ENCODE measurements at places on chromosomes 3 and 15.

DNA sequence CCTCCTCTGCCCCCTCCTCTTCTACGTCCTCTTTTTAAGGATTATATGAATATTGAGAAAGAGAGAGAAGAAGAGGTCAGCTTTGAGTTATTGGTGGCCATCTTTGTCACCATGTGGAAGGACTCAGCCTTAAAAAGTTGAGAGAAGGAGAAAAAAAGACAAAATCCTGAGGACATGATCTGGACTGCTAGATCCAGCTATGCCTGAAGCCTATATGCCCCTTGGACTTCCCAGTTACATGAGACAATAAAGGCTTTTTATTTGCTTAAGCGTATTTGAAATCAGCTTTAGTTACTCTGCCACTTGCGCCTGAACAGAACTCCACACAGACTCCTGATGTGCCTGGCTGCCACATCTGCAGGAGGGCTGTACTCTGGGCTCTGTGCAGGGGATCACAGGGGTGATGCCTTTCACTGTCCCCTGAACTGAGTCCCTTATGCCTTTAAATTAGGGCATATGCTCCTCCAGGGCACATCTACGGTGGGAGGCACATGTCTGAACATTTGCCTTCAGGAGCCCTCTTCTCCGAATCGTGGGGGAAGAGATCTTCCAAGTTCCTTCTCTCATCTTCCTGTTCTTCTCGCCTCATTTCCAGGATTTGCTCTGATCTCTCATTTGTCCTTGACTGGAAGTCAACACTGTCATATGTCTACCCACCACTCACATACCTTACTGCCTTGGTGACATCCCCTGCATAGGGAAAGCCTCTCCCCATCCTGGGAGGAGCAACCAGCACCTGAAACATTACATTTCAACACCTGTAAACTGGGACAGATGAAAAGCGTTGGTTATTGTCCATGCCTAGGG, 14.0 kb upstream of the PLA2G4E start:
- peak; percentile 6 for DNase-seq

- DNase-seq = no peak
These were observed 18.8 kb downstream of the EIF5A2 start for GRCh38 chr3:170889630-170890029.

DNA sequence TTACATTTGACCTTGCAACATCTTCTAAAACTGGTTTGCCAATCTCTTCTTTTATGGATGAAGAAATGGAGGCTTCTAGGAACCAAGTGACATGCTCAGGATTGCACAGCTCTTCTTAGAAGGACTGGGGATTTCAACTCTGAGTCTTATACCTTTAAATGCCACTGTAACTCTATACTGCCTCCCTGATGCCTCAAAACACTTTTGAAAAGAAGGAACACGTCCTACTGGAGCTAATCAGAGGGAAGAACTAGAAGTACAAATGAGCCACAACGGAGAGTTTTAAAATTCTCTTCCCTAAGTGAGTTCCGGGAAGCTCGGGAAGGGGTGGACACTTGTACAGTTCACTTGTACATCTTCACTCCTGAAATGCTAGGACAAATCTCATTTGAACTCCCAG, 949 bp upstream of the MITF start:
- peak; percentile 15 for DNase-seq

- no peak for DNase-seq
These were observed 3.4 kb upstream of the SYNM start for GRCh38 chr15:99101501-99101900.

DNA sequence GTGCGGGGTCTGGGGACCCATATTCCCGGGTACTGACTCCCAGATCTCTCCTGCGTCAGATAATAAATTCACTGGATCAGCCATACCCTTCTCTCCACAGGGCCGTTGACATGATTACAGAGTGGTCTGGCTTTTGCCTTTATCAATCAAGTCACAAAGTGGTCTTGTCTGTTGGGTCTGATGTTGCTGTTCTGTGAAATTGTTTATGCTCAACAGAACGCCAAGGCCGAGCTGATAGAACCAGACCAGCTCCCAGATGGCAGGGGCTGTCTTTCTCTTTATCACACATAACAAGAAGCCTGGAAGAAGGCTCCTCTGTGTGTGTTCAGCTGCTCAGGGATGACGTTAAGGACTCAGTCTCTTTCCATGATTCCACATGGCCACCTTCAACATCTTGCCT, 751 bp upstream of the DCLK3 start:
- DNase-seq = no peak

GRCh38 chr15:71052356-71052755, 62.9 kb upstream of the THSD4 start:
- no peak for DNase-seq

DNA sequence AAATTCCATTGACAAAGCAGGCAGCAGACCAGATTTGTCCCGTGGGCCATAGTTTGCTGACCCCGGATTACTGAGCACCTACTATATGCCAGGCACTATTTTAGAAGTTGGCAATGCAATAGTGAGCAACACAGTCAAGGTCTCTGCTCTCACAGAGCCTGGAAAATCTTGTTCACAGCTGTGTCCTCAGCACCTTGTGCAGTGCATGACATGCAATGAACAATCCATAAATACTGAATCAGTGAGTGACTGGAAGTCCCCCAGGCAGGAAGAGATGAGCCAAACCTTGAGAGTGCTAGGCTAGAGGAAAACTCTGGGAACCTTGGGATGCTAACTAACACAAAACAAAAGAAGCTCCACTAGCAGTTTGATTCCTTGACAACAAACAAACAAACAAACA, 14.4 kb downstream of the TM4SF1 start:
- no peak for DNase-seq

GRCh38 chr3:64813326-64813725, 125.5 kb upstream of the ADAMTS9 start:
- no peak for DNase-seq

DNA sequence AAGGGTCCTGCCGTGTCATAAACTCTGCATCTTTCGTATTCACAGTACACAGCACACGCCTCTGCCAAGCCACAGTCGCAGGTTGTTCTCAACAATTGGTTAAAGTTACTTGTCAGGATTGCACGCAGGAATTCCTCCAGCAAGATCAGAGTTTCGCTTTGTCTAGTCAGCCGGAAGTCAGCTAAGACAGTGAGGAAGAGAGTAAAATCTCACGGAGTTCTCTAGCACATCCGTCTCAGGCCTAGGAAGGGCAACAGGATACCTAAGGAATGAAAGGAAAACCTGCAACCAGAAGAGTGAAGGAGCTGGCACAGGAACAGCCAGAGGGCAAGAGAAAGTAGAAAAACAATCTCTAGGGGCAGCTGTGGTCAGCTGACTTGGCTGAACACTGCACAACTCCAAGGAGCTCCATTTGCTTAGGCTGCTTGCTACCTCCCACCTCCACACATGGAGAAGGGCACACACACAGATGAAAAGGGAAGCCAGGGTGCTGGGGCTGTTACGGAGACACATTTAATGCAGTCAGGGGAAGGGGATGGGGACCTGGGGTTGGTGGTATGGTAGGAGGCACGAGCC, 23.7 kb downstream of the RORA start:
- DNase-seq = no peak

- peak; percentile 48 for DNase-seq
These were observed 862.5 kb downstream of the CADM2 start for GRCh38 chr3:85821130-85821756.

DNA sequence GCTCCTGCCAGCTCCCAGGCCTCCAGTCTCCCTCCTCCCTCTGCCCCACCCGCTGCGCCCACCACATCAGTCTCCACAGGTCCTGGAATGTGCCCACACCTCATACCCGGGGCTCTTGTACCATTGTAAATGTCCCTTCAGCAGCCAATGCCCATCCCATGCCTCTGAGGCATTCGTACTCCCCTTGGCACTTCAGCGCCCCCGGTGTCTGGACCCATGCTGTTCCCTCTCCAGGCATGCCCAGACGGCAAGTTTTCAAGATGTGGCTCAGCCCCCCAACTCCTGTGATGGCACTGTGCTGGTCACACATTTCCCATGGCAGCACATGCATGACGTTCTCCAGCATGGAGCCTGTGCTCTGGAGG, 13.3 kb downstream of the PLXND1 start:
- no peak for DNase-seq

- no peak for DNase-seq
These were observed 48.5 kb upstream of the TRA2B start for GRCh38 chr3:185986198-185986777.

DNA sequence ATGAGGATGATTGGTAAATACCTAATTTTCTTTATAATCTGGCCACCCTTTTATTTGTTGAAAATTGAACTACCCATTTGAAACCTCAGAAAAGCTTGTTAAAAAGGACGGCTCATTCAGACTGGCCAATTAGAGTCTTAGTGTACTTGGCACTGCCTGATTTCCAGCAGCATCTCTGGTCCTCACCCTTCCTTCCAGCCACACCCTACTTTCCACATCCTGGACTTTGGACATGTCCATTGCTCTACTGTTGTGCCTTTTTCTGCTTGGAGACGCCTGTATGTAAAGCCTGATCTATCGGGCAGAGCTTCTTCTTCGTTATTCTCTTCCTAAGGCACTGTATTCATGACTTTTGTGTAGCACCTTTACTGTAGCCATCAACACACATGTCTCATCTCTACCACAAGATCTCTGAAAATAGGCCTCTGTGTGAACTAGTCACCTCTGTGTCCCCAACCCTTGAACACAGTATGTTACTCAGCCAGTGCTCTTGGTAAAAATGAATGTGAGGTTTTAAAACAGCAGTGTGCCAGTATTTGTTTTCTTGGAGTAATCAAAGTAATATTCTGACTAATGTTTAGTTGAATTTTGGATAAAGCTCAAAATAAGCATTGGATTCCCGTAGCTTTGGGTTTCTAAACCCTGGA, 6.8 kb downstream of the RBM5 start:
- DNase-seq = no peak

GRCh38 chr3:132283440-132283839, 33.8 kb upstream of the ACP3 start:
- DNase-seq = peak; percentile 13

- no peak for DNase-seq
These were observed 31.2 kb downstream of the FOXB1 start for GRCh38 chr15:60035344-60035743.

GRCh38 chr15:69472562-69472961, 19.9 kb downstream of the RPLP1 start:
- DNase-seq = no peak

DNA sequence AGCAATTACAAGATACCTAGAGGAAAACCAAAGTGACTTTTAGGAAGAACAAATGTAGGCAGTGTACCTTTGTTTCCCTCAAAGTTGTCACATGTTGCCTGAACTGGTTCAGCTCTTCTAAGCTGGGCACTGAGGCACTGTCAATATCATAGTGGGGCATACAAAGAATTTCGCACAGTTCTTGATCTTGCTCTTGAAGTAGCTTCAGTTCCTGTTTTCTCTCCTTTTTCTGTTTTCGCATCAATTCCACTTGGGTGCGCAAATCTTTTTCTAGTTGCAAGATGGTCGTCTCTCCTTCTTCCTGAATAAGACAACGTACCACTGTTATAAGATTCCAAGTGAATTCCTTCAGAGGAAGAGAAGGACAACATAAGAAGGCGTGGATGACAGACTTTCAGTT, 12.7 kb downstream of the PRC1 start:
- no peak for DNase-seq

GRCh38 chr3:44067431-44067830, 174.3 kb upstream of the TOPAZ1 start:
- no peak for DNase-seq

DNA sequence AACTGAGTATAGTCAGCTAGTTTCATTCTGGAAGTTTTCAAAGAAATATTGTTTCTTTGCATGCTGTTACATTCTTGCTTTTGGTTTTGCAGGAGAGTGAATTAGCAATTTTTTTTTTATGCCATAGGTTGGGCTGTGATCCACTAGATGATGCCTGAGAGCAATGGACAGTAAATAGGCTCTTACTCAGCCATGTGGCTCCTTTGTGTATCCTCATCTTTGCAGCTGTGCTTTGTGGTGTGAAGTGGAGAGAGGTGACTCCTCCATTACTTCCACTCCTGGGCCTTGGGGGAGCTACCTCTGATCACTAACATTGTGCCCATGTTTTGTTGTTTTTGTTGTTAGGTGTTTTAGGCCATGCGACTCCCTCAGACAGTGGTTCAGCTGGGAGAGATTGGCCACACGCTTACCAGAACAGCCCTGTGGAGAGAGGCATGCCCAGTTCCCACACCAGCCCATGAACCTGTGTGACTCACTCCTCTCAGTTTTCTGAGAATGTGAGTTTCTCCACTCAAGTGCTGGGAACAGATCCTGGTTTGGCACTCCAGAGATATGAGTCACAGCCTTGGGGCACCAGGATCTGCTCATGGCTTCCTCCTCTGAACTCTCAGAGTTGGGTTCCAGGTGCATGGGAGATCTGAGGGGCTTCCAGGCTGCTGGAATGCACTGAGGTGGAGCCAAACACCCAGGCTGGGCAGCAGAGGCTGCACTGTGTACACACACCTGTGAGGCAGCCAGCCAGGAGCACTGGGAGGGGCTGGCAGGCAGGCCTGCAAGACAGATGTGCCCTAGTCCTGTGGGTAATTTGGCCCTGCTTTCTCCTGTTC, 785.3 kb downstream of the ROBO2 start:
- peak; percentile 12 for DNase-seq

DNA sequence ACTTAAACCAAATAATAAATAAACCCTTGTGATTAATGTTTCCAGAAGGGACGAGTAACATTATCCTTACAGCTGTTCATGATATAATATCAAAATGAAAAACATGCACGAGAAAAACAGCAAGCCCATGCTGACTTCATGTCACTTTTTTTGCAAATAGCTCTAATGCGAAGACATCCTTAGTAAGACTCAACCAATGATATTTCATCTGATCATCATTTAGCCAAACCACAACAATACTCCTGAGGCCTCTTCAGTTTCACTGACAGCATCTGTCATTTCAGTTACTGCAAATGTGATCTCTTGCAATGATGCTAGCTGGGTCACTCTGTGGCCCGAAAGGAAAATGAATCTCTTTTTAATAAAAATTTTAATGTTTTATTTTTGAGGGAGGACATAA, 74.0 kb downstream of the POLR2M start:
- DNase-seq = no peak
